ENCODE measurements at places on chromosomes 6 and 20.

DNA sequence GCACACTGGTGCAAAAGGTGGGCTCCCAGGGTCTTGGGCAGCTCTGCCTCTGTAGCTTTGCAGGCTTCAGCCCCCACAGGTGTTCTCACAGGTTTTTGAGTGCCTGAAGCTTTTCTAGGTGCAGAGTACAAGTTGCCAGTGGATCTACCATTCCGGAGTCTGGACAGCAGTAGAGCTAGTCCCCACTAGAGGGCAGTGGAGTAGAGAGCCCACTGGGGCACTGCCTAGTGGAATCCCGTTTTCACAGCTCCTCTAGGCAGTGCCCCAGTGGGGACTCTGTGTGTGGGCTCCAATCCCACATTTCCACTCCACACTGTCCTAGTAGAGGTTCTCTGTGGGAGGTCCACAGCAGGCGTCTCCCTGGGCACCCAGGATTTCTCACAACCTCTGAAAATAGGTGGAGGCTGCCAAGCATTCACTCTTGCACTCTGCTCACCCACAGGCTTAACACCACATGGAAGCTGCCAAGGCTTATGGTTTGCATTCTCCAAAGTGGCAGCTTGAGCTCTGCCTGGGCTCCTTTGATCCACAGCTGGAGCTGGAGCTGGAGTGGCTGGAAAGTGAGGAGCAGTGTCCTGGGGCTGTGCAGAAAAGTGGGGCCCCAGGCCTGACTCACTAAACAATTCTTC lies 86.3 kb upstream of the PROKR2 start:
- DNase-seq: no peak

- no peak for DNase-seq
Observed at GRCh38 chr6:112054001-112054400, at the start of gene CCN6. TSS of gene CCN6 (plus strand) at chr6:112054104. CDS start at chr6:112054358, 254 bp downstream.

DNA sequence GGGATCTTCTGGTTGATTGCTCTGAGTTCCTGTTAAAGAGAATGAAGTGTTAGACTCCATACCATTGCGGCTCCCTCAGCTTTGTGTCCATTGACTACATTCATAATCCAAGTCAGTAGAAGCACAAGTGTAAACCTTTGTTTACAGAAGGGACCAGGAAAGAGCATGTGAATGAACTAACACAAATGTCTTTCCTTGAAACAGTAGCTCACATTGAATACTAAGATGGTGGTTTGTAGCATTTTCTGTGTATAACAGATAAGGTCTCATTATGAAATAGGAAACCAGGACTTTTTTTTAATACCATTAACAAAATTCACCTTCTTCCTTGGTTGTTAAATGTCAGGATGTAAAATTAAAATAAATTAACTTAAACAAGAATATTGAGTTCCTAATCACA lies 8.4 kb downstream of the STXBP5 start:
- DNase-seq: no peak

- DNase-seq: no peak
Observed at GRCh38 chr6:165515963-165516624, 146.9 kb downstream of the PDE10A start.

GRCh38 chr6:150290429-150290828 lies 78.4 kb upstream of the IYD start:
- DNase-seq: no peak

- DNase-seq: no peak
Observed at GRCh38 chr6:89574910-89575561, 63.5 kb downstream of the LYRM2 start.

- no peak for DNase-seq
Observed at GRCh38 chr6:50961611-50962010, 142.9 kb downstream of the TFAP2B start.

GRCh38 chr6:152896923-152897322 lies 85.9 kb downstream of the FBXO5 start:
- no peak for DNase-seq

- DNase-seq: no peak
Observed at GRCh38 chr6:135226537-135226936, 45.4 kb downstream of the MYB start.

GRCh38 chr6:151242420-151242861 lies 2.7 kb downstream of the AKAP12 start:
- DNase-seq: no peak

- no peak for DNase-seq
Observed at GRCh38 chr6:79267128-79267527, 32.6 kb upstream of the HMGN3 start.

DNA sequence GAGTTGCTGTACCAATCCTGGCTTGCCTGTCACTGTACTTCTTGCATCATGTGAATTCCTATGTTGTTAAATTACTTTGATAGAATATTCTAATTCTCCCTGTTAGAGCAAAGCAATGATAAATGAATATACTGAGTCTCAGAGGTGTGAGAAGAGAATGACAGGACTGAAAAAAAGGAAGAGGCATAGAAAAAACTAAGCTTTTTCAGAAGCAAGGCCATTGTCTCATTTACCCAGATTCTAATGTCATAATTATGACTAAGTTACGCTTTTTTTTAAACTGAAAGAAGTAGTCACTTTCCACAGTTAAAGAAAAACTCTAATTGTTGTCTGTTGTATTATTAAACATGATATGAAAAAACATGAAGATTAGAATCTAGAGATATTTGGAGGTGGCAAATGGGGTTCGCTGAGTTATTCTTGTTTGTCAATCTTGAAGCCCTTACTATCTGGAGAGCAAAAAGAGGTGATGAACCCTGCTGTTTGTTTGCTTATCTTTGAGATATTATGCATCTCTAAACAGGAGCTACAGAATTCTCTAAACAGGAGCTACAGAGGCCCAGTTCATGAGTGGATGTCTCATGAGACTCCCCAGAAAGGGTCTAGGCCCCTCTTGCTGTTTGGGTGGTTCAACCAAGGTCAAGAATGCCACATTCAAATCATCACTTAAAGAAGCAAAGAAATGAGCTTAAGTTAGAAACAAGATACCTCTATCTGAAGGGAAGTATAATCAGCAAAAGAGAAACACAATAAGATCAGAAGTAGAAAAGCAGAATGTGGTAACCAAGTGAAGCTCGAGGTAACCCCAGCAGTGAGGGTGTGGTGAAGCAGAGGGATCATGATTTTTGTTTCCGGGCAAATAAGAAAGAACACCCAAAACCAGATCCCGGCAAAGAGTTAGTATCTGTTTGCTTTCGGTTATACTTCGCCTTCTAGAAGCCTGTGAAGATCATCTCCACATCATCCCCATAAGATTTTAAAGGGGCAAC lies 33.3 kb upstream of the THEMIS start:
- DNase-seq: no peak

DNA sequence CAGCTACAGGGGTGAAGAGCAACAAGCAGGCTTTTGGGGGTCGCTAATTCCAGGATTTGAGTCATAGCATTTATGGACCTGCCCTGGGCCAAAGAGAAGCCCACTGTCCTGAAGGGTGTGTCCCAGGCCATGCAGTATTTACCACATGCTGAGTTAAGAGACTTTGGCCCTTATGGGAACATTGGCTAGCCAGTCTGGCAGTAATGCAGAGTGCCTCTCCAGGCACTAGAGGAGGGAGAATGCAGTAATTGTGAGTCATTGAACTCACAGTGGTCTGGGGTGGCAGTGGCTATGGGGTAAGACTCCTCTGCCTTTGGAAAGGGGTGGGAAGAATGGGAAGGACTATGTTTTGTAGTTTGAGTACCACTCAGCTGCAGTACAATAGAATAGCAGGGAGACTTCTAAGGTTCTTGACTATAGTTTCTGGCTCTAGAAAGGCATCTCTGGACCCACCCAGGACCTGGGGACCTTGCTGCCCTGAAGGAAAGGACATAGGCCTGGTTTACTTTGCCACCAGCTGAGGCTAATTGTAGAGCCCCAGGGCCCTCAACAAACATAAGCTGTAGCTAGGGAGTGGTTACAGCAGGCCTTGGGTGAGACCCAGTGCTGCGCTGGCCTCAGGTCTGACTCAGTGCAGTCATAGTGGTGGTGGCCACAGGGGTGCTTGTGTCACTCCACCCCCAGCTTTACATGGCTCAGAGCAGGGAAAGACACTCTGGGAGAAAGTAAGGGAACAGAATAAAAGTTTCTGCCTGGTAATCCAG lies 520.9 kb downstream of the HTR1B start:
- no peak for DNase-seq

Measured in gastrocnemius medialis (tissue), 4 donors.